ENCODE measurements at places on chromosomes 12 and 14.

GRCh38 chr14:61663312-61663979 lies 31.9 kb upstream of the HIF1A start:
- H3K4me1 ChIP-seq = no peaks in the 10 kb centered on the region
- no peaks in the 10 kb centered on the region for H3K27me3 ChIP-seq
- H3K27ac ChIP-seq = no peak overlapping the region
- no peaks in the 10 kb centered on the region for H3K36me3 ChIP-seq

DNA sequence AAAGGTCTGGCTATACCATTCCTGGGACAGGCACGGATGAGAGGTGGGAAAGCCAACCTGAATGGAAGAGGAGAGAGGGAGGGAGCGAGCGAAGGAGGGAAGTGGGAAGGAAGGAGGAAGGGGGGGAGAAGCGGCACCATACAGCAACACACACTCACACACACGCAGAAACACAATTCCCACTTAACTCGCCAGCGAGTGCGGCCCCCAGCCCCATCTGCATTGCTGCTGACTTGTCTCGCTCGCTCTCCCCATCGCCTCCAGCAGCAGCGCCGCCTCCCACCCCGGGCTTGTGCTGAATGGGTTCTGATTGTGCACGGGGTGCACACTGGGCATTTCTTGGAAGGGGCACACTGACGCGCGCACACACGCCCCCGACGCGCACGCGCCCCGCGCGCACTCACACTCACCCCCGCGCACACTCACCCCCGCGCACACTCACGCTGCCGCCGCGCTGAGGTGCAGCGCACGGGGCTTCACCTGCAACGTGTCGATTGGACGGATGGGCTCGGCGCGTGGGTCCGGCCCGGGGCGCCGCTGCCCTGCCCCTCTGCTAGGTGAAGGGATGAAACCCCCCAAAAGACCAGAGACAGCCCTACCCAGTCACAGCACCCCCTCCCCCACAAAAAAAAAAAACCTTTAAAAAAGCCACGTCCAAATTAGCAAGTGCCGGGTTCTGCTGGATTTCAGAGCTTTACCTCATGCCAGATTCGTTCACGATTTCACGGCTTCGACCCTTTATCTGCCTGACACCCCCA lies 685 bp downstream of the GRIN2B start:
- H3K27ac ChIP-seq = no peak overlapping the region
- H3K36me3 ChIP-seq = no peaks in the 10 kb centered on the region
- H3K4me3 ChIP-seq = no peak overlapping the region
- no peaks in the 10 kb centered on the region for H3K4me1 ChIP-seq

DNA sequence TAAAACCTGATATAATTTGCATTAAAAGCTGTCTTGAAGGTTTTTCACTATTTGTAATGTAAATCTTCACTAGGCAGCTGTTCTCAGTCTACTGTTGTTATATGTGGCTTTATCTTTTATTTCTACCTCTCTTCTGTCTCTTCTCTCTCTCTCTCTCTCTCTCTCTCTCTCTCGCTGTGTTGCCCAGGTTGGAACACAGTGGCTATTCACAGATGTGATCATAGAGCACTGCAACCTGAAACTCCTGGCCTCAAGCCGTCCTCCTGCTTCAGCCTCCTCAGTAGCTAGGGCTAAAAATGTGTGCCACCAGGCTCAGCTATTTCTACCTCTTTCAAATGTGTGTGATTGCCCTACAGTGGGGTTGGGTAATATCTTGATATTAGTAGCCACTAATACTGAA lies 21.1 kb downstream of the FUT8 start:
- H3K4me3 ChIP-seq = no peak overlapping the region
- DNase-seq = no peak
- H3K27ac ChIP-seq = no peak overlapping the region
- H3K27me3 ChIP-seq = no peaks in the 10 kb centered on the region
- no peaks in the 10 kb centered on the region for H3K4me1 ChIP-seq
- no peaks in the 10 kb centered on the region for H3K36me3 ChIP-seq

GRCh38 chr14:25411781-25412757 lies 362.1 kb upstream of the STXBP6 start:
- DNase-seq = no peak
- H3K4me3 ChIP-seq = no peak overlapping the region
- H3K36me3 ChIP-seq = no peaks in the 10 kb centered on the region
- no peak overlapping the region for H3K27ac ChIP-seq
- H3K4me1 ChIP-seq = no peaks in the 10 kb centered on the region
- no peaks in the 10 kb centered on the region for H3K27me3 ChIP-seq
